Left renal pelvis (tissue), 4 donors: ENCODE measurements at places on chromosomes 3 and 15. TPM values are rescaled to one million over a fixed set of nuclear protein-coding genes. Genes with fewer than 3 reads are reported as not detected.

The EPHB1 gene
- polyA plus RNA-seq: 5.3 TPM

The PLA2G4E gene
- not detected for polyA plus RNA-seq

The CELSR3 gene
- 1.3 TPM for polyA plus RNA-seq

The POPDC2 gene
- 8.4 TPM for polyA plus RNA-seq

The AP4E1 gene
- 8.6 TPM for polyA plus RNA-seq

The C2CD4B gene
- 0.59 TPM for polyA plus RNA-seq

The GOLGA6L7 gene
- polyA plus RNA-seq: 0.66 TPM

The CILP gene
- polyA plus RNA-seq: 3.5 TPM

The SERPINI2 gene
- polyA plus RNA-seq: 10.5 TPM

The CYP1A2 gene
- polyA plus RNA-seq: 0.06 TPM

The ALPK3 gene
- 15.6 TPM for polyA plus RNA-seq

The GRM2 gene
- polyA plus RNA-seq: 0.27 TPM

The MST1 gene
- polyA plus RNA-seq: 33.6 TPM

The HMCES gene
- polyA plus RNA-seq: 53.5 TPM

The ZNF639 gene
- 64.7 TPM for polyA plus RNA-seq

The SCAMP5 gene
- polyA plus RNA-seq: 29.0 TPM

The CAMKV gene
- polyA plus RNA-seq: 0.29 TPM

The IL16 gene
- polyA plus RNA-seq: 6.2 TPM

The CLSTN2 gene
- 6.1 TPM for polyA plus RNA-seq

The SLC6A6 gene
- polyA plus RNA-seq: 20.3 TPM

The ADGRG7 gene
- polyA plus RNA-seq: 0.17 TPM
